Activated gamma-delta T cell treated with Interleukin-2 at 50 U/mL for 16 hours (primary cell): ENCODE measurements at places on chromosomes 16 and 17.

DNA sequence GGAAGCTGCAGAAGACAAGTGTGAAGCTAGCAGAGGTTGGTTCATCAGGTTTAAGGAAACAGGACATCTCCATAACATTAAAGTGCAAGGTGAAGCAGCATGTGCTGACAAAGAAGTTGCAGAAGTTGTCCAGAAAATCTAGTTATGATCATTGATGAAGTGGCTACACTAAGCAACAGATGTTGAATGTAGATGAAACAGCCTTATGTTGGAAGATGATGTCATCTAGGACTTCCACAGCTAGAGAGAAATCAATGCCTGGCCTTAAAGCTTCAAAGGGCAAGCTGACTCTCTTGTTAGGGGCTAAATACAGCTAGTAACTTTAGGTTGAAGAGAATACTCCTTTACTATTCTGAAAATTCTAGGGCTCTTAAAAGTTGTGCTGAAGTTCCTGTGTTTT, 340.2 kb upstream of the SOX9 start:
- DNase-seq, result no peak

GRCh38 chr16:54443839-54444238, 157.3 kb upstream of the IRX3 start:
- DNase-seq, result no peak

DNA sequence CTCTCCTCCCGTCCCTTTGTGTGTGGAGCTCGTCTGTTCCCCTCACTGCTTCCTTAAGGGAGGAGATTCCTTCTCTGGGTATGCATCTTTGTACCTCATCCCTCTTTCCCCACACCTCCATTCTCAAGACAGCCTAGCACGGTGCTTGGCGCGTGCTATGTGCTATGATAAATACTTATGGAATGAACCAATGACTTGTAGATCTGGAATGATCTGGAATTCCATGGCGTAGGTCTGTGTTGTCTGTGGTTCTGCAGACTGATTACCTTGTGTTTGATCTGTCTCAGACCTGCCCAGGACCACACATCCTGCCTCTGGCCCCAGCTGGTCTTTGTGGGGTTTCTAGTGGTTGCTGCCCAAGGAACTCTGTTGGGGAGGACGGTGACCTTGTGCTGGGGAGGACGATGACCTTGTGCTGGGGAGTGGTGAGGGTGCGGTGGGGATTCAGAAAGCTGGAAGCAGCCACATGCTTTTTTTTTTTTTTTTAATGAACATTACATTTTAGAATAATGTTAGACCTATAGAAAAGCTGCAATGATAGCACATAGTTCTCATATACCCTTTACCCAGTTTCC, 33.5 kb upstream of the ETV4 start:
- DNase-seq, result no peak

DNA sequence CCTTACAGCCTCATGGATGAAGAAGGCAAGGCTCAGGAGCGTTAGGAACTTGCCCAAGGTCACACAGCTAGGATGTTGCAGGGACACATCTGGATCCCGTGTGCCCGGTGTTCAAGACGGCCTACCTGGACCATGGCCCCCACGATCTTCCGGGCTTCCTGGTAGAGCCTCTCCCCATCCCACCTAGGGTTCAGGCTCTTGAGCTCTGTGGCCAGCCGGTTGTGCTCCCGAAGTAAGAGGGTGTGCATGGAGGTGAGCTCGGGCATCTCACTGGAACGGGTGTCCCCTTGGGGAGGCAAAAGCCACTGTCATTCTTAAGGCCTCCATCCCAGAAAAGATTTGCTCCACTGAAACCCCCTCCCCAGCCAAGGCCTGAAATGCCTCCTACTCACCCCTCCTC, 5.3 kb downstream of the MPO start:
- no peak for DNase-seq

DNA sequence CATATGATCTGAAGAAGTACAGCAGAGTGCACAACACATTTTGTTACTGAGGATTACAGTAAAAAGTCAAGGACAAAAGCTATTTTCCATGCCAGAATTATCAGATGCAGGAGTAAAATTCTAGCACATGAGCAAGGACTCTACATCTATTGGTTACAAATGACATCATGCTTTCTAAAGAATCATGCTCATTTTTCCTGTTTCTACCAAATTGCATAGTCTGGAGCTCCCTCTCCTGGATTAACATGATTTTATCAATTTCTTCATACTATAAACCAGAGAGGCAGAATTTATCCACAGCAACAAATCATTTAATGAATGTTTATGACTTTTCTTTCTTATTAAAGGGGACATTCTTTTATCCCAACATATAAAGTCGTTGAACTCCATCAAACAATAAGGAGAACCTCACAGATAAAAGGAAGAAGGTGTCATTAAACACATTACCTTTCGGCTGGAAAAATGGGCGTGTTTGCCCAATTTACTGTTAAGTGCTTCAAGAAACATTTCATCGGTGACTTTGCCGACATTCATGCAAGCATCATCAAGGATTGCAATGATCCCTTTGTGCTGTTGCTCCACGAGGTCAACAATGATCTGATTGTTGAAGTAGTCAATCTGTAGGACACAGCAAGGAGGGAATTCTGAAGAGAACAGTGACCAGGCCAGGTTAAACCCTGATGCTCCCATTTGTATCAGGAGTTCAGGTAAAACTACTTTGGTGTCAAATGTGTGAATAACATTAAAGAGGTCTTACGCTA, 121.7 kb downstream of the MYO1D start:
- no peak for DNase-seq

DNA sequence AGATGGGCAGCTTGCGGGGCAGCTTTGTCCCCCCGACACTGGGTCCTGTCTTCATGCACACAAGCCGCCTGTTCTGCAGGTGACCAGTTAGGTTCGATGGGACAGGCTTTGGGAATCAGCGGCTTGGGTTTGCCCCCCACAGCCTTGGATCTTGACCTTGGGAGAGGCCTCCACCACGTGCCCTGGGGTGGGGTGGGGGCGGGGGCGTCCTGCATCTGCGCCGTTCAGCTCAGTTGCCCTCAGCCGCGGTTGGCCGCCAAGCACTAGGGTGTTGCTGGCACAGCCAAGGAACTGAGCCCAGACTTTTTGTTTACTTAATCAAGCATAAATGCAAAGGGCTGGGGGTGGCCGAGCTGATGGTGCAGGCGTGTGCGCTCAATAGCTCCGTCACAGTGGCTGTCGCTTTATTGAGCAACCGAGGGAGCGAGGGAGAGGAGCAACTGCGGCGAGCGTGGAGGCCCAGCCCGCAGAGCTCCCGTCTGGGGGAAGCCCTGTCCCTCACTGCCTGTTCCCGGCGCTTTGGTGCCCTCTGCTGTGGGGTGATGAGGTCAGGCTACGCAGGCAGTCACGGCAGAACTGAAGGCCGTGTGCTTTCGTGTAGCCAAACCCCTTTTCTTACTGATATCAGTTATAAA, 33.9 kb downstream of the JPH3 start:
- DNase-seq, result peak; percentile 78
